ENCODE measurements at places on chromosomes 6 and 20.

DNA sequence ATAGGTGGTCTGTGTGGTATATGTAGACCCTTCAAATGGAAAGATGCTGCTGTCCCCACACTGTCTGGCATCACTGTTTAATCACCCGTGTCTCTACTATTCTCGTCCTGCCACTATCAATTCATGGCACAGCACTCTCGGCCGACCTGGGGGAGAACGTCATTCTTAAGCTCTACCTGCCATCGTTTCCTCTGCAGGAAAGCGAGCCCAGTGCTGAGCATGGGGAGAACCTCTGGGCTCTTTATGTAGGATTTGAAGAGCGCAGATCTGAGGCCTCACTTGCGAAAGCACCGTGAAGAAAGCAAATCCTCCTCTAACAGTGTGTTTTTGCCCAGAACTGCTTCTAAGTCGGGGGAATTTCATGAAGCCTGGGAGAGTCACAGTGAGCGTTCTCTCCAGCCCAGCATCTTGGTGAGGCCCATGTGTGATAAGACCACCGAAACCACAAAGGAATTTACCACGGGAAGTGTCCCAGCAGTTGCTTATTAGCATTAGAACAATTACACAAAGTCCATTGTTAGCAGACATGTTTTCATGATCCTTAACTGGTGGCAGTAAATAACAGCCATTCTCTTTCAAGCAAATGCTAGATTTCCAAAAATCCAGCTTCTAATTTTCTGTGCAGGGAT is 124.3 kb downstream of the SCML4 start:
- no peak for DNase-seq

DNA sequence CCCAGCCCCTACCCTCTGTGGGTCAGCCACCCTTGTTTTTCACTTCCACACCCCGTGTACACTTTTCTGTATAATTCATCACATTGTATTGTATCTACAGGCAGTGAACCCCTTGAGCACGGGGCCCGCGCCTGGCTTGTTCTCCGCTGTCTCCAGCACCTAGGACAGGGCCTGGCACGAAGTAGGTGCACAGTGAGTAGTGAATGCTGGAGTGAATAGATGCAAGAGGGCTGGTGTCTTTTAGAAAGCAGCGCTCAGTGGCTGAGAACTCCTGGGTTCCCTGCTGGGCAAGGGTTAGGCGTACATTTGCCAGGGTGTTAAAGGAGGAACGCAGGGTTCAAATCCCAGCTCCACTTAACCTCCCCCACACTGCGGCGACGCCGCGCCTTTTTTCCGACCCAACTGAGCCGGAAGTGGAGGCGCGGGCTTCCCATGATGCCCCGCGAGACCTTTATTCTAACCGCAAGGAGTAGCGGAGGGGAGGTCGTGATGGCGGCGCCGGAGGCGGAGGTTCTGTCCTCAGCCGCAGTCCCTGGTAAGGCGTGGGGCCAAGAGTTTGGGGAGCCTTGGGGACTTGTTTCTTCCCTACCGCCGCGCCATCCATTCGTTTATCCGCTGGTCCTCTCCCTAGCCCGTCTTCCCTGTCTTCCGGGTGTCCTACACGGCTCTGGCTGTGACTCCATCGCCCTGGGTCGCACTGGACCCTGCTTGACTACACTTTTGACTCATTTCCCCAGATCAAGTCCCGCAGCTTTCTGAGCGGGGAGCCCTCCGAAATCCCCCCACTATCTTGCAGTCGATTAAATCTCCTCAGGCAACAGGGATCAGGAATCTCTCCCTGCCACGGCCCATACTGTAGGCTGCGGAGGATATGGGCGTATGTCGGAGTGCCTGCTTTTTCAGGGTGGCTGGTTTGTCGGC is at the start of gene MAD2L1BP:
Gene MAD2L1BP (plus strand): TSS at position 454 of the 921 bp plus-strand sequence. CDS start 36 bp downstream, at position 490.
- peak; percentile 81 for DNase-seq

DNA sequence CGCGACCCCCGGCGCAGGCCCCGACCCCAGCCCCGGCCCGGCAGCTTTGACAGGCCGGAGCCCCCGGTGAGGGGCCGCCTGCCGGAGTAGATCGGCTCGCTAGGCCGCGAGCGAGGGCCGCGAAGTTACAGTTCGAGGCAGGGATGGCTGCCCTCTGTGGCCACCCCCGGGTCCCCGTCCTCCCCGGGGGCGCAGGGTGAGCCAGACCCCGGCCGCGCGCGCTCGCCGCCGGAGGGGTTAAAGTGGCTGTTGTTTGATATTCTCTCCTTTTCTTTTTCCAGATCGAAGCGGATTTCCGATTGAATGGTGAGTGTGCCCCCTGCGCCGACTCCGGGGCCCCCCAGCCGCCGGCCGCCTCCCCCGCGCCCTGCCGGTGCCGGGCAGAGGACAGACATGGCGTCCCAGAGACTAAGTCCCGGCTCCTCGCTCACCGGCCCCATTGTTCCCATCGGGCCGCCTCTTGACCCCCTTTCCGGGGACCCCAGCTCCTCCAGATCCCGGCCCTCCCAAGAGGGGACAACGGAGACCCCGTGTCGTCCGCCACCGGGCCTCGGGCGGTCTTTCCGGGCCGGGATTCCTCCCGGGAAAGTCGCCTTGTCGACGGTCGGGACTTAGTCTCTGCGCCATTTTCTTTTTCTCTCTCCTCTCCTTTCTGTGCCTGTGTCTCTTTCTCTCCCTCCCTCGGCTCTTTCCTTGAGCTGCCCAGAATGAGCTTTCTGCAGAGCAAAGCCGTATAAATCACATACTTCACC is 704 bp downstream of the TOP1 start:
- DNase-seq = no peak

DNA sequence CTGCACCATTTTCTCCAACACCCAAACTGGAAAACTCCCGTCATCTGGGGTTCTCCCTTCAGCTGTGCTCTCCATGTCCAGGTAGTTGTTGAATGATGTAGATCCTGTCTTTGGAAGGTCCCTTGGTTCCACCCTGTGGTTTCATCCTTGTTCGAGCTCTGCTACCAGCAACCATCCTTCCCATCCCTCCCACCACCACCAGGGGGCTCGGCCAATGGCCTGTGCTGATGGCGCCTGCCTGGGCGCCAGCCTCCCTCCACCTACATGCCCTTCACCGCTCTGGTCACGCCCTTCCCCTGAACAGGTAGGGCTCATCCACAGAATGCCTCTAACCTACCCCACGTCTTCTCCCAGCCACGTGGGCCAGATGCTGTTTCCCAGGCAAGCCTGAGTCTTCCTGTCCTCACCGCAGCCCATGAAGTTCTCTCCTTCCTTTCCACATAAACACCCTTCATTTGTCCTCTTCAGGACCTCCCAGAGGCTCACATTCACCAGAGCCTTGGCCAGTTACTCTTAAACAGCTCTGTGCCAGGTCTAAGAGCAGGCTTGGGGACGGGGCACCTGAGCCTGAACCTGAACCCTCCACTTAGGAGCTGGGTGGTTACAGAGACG is 75.1 kb upstream of the DUSP22 start:
- no peak for DNase-seq

- DNase-seq = no peak
Observed at GRCh38 chr6:38169977-38170526, 350.5 kb downstream of the ZFAND3 start.

GRCh38 chr6:61640463-61640862 is 645.6 kb downstream of the KHDRBS2 start:
- DNase-seq = no peak

DNA sequence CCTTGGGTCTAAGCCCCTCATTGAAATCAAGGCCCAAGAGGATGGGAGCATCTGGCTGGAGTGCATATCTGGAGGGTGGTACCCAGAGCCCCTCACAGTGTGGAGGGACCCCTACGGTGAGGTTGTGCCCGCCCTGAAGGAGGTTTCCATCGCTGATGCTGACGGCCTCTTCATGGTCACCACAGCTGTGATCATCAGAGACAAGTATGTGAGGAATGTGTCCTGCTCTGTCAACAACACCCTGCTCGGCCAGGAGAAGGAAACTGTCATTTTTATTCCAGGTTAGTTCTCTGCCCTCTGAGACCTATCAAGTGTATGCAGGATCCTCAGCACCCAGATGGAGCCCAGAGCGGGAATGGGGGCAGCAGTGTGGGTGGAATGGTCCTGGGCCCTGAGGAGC is 5.1 kb downstream of the BTN2A2 start:
- DNase-seq = no peak

DNA sequence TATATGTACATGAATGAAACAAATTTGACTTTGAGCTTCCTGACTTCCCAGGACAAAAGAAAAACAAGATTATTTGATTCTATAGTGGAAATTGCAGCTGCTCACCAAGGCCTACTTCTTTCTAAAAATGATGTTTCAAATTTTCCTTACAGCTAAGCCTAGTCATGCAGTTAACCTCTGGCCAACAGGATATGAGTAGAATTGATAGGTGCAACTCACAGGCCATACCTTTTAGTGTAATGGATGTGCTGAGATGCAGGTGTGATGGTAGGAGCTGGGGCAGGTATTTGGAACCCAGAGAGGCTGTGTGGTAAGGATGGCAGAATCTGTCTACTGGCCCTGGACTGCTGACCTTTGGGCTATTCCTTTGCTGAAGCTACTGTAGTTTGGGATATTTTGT is 230.9 kb upstream of the PREP start:
- DNase-seq = no peak

- DNase-seq = no peak
Observed at GRCh38 chr6:100892693-100893092, 11.6 kb upstream of the ASCC3 start.

DNA sequence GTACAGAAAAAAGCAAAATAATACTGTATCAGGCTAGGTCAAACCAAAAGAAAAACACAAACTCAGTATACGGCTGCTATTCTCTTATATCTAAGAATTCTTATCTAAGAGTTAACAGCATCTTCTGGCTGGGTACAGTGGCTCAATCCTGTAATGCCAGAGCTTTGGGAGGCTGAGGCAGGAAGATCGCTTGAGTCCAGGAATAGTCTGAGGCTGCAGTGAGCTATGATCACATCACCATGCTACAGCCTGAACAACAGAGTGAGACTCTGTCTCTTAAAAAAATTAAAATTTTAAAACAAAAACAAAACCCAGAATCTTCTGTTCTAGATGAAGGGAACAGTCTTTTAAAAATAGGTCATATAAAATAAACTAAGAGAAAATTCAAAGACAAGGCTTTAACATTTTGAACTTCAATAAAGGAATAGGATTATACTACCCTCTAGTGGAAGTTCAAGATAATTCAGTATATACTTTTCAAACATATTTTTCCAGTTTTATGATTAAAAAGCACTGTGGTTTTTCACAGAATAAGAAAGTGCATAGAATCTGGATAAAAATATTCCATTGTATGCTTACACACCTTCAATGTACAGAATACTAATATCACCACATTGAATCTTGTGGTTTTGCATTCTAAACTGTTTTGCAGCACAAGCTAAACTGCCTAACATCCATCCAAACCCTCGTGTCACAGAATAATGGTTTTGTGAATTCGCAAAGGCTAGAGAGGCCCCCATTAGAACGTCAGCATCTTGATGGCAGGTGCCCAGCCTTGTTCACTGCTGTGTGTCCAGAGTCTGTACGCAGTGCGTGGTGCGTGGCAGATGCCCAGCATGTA is 39.3 kb downstream of the DTNBP1 start:
- peak; percentile 8 for DNase-seq

DNA sequence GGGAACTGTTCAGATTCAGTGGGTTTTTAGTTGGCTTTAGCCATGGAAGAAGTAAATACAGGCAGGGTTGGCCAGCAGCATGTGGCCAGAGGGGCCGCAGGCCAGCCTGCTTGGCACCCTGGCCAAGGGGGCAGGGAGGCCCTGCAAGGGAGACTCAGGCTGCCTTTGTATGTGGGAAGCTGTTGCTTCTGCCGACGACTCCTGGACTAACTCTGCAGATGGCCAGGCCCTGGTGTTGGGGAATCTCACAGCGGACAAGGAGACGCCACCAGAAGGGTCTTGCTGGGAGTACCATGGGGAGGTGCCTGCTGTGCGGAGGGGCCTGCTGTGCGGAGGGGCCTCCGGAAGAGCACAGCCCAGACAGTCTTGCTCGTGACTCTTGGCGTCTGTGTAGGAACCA is 25.2 kb downstream of the PYGB start:
- no peak for DNase-seq

- DNase-seq = peak; percentile 14
Observed at GRCh38 chr6:18260448-18261106, 3.8 kb downstream of the DEK start.

- no peak for DNase-seq
Observed at GRCh38 chr6:157374889-157375443, 6.0 kb upstream of the ZDHHC14 start.

DNA sequence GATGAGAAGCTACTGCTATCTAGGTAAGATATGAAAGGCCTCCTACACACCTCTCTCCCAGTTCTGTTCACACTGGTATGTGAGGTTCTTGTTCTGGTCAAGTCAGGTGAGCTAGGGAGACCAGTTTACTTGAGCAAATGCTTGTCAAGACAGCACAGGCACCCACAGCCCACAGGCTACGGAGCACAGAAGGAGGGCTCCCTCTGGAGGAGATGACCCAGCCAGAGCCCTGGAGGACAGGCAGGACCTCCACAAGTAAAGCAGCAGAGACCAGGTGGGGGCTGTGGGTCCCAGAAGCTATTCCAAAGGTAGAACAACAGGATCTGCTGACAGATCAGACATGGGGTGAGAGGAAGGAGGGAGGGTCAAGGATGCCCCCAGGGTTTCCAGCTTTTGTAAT is 13.2 kb downstream of the MMP24OS start:
- no peak for DNase-seq

- DNase-seq = no peak
Observed at GRCh38 chr6:127533011-127533410, 13.9 kb upstream of the MTCL3 start.

- DNase-seq = no peak
Observed at GRCh38 chr6:2792330-2793110, 27.3 kb downstream of the WRNIP1 start.

- DNase-seq = no peak
Observed at GRCh38 chr6:124028117-124028516, 224.5 kb downstream of the NKAIN2 start.

DNA sequence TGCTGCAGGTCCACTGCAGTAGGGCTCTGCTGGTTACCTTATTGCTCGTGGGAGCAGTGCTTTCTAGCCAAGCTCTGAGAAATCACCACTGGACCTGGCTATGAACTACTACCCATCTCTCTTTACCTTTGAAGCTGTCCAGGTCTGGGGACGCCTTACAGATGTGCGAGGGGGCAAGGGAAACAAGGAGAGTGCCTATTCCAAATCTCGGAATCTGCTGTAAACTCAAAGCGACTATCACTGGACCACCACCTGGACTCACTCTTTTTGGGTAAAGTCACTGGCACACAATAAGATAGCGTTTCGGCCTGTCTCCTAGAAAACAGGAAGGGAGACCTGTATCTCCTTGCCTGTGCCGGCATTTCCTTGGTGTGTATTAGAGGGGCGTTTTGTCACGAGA is 5.3 kb downstream of the NRN1 start:
- no peak for DNase-seq

Data from CD4-positive, alpha-beta T cell treated with Interleukin-15 for 4 hours (primary cell).